ENCODE measurements at places on chromosomes 7 and 10.

- no peak for DNase-seq
These were observed 105.1 kb upstream of the TCF7L2 start for GRCh38 chr10:112844681-112845544.

- no peak for DNase-seq
These were observed 79.5 kb downstream of the CARD11 start for GRCh38 chr7:2964208-2964607.

- DNase-seq, result no peak
These were observed 984.8 kb upstream of the LRRTM3 start for GRCh38 chr10:65940816-65941662.

- no peak for DNase-seq
These were observed 71.7 kb downstream of the MYL10 start for GRCh38 chr7:101557421-101557820.

DNA sequence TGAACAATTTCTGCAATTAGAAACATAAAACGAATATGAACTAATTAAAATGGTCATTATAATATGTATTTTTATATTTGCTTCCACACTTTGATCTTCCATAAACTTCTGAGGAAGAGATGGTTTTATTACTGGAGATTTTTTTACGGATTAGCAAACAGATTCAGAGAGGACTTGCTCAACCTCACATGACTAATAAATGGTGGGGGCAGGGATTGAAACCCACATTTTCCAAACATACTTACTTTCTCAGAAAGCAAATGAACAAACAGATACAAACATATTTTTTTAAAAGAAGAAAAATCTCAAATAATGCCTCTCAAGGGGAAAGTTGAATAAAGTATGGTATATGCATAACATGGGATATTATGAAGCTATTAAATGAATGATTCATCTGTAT, 18.3 kb downstream of the ANKMY2 start:
- no peak for DNase-seq

GRCh38 chr7:24604630-24605029, 31.4 kb downstream of the PALS2 start:
- no peak for DNase-seq

Measured in suppressor macrophage treated with lipopolysaccharide for 4 hours (primary cell).